ENCODE measurements at places on chromosomes 5 and 9. TPM values are rescaled to one million over a fixed set of nuclear protein-coding genes. Genes with fewer than 3 reads are reported as not detected.

- DNase-seq = no peak
Observed at GRCh38 chr5:94690778-94691177, 72.3 kb downstream of the SLF1 start.

ZNF483 gene
- total RNA-seq = 1.2 TPM

DNA sequence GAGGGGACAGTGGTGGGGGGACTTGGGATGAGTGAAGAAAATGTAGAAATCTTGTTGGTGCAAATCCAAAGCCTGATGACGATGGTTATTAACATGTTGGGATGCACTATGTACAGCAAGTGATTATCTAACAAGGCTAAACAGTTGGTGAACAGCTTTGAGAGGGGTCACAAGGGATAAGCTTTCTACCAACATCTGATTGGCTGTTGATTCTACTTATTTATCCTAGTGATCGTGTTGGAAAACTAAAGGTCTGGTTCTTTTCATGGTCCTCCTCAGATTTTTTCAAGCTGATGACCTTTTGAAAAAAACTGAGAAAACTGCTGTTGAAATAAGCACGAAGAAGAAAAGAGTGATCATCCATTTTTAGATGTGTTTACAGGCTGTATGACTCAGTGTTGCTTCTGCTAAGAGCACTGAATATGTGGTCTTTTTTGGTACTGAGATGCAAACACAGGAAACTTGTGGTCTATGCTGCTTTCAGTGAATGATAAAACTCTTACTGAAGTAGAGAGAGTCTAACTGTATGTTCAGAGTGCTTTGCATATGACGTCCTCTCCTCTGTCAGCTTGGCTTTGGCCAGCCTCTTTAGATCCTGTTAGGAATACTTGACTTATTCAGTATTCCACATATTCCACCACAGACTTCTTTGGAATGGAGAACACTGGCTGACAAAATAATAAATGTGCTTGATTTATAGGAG lies 174.8 kb downstream of the SLF1 start:
- peak; percentile 64 for DNase-seq

OMD gene
- 0.81 TPM for total RNA-seq

DNA sequence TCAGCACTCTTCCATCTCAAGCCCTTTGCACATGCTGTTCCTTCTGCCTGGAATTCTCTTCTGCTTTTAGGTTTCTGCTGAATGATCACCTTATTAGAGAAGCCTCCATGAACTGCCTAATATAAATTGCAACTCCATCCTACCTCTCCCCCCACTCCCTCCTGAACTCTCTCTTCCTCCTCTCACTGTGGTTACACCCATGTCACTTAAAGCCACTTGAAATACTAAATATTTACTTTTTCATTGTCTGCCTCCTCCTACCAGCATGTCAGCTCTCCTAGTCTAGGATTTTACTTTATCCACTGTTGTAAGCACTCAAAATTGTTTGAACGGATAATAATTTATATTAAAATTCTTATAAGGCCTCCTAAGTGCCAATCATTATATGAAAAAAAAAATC lies 43.8 kb downstream of the ACTL7B start:
- no peak for DNase-seq

HCN1 gene
- not detected for total RNA-seq

DNA sequence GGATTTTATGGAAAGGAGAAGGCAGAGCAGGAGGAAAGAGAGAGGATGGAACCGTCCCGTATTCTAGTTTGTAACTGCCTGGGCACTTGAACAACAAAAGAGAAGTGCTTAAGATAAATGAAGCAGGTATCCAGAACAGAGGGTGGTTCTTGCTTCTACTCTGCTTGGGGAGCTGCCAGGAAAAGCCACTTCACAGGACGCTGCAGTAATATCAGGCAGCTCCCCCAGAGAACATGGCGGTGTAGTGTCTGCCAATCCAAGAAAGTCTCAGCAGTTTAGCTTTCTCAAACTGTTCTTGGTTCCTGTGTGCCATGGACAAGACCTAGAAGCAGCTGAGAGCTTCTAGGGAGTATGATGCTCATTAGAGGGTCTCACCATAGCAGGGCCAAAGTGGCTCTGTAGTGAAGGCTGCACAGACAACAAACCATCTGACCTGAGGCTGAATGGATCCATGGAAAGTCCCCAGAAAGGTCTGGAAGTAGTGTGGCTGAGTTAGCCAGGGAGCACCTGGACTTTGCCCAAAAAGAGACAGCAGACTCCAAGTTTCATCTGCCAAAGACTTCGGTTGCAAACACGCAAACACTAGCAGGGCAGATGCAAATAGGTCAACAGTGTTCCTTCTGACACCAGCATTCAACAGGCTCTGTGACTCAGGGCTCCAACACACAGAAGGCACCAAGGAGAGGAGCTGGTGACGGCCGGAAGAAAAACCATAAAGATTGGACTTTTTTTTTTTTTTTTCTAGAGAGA lies 72.2 kb upstream of the TNFSF8 start:
- no peak for DNase-seq

Data from SJSA1 (cell line).